ENCODE measurements at places on chromosomes 3 and 15. TPM values are rescaled to one million over a fixed set of nuclear protein-coding genes. Genes with fewer than 3 reads are reported as not detected.

Gene LRTM1
- not detected for total RNA-seq

DNA sequence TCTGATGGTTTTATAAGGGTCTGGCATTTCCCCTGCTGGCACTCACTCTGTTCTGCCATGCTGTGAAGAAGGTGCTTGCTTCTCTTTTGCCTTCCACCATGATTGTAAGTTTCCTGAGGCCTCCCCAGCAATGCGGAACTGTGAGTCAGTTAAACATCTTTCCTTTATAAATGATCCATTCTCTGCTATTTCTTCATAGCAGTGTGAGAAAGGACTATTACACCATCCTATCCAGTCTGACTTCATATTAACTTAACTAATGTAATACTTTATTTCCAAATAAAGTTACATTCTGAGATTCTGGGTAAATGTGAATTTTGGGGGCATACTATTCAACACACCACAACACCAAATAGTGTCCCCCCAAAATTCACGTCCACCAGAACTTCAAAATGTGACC lies 22.2 kb upstream of the MAP3K13 start:
- DNase-seq, result no peak

GRCh38 chr15:77064063-77064462 lies 6.8 kb downstream of the TSPAN3 start:
- DNase-seq, result no peak

DNA sequence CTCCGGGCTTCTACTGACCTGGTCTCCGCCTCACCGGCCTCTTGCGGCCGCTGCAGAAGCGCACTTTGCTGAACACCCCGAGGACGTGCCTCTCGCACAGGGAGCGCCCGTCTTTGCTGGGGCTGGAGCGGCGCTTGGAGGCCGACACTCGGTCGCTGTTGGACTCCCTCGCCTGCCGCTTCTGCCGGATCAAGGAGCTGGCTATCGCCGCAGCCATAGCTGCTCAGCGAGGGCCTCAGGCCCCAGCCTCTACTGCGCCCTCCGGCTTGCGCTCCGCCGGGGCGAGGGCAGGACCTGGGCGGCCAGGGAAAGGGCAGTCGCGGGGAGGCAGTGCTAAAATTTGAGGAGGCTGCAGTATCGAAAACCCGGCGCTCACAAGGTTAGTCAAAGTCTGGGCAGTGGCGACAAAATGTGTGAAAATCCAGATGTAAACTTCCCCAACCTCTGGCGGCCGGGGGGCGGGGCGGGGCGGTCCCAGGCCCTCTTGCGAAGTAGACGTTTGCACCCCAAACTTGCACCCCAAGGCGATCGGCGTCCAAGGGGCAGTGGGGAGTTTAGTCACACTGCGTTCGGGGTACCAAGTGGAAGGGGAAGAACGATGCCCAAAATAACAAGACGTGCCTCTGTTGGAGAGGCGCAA lies 319.2 kb downstream of the FGF12 start:
- DNase-seq, result peak; percentile 81

- DNase-seq, result no peak
Observed at GRCh38 chr15:89197503-89197971, 23.8 kb downstream of the RLBP1 start.

- DNase-seq, result peak; percentile 92
Observed at GRCh38 chr3:187740421-187741399, 4.6 kb downstream of the BCL6 start.
